Renal cortical epithelial cell (primary cell): ENCODE measurements at places on chromosomes 3 and 15.
A peak's percentile ranks its signal among the peaks of the same experiment; 100 is the strongest.

DNA sequence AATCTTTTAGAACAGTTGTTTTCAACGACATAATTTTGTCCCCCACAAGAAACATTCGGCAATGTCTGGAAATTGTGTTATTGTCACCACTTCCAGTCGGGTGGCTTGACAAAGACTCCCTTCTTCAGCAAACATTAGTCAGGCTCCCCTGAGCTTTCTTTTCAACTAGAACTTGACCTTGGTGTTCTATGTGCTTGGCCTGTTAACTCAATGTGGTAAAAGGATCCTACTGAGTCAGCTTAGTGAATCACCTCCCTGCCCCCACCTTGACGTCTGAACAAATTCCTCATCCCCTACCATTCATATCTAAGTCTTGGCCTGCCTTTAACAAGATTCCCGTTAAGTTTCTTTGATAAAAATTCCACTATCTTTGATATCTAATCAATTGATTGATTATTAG is 465.0 kb upstream of the ROBO1 start:
- DNase-seq: peak; percentile 93

DNA sequence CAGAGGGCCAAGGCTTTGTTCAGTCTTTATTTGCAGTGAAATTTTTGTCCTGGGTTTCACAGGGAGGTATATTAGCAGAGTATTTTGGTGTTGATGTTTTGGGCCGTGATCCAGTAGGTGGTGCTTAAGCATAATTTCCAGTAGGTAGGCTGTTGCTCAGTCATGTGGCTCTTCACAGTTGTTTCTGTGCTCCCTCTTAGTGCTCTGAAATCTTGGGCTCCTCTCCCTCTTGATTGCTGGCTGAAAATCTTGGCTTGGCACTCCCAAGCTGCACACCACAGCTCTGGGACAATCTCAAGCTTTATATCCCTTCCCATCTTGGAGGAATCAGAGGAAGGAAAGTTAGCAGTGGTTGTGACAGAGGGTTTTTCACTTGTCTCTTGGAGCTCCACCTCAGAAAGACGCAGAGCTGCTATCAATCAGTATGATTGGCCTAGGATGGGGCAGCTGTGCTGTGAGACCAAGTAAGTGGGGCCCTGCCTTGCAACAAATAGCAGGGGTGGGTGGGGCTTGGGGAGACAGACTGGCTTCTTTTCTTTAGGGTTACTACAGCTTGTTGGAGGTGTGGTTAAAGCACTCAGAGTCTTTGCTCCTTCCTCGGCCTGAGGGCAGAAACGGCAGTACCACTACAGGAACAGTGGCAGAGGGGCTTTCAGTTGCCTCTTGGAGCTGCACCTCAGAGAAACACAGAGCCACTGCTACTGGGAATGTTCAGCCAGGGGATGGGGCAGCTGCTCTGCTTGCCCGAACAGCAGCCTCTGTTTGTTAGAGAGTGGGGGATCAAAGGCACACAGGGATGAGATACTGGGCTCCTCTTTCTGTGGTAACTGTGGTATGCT is 627.0 kb downstream of the SI start:
- no peak for DNase-seq

GRCh38 chr3:122826278-122826677 is 31.4 kb downstream of the SLC49A4 start:
- DNase-seq: no peak

DNA sequence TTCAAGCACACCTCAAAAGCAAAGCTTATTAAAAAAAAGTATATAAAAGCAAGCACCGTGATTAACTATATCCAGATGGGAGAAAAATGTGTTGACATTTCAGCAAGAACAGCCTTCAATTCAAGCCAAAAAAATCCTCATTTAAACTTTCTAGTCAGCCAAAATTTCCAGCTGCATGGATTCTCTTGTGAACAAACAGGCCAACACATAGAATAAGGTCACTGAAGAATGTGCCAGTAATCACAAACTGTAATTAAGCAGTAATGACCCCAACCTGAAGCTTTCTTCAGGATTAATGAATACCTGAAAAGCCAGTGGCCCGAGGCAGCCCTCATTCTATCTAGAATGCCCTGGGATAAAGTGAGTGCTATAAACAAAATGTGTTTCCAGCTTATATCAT is 130.7 kb upstream of the KCNMB2 start:
- peak; percentile 85 for DNase-seq

GRCh38 chr3:188036375-188037194 is 117.4 kb upstream of the LPP start:
- DNase-seq: no peak

- DNase-seq: no peak
Measured at GRCh38 chr15:58247855-58248842, 110.0 kb downstream of the AQP9 start.

DNA sequence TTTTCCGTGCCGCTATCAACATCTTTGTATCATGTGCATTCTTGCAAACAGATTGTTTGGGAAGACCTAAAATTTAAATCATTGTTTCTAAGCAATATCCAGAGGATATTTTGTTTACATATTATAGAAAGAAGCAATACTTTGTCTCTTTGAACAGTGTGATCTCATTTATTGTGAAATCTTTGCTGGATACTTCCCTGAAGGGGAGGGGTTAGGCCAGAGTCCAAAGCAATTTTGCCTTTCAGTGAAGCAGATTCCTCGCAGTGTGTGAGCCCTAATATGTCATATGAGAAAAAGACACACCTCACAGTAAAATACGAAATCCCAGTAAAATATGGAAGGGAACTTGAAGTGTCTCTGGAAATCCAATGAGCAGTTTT is 158.7 kb upstream of the SLCO3A1 start:
- DNase-seq: no peak

DNA sequence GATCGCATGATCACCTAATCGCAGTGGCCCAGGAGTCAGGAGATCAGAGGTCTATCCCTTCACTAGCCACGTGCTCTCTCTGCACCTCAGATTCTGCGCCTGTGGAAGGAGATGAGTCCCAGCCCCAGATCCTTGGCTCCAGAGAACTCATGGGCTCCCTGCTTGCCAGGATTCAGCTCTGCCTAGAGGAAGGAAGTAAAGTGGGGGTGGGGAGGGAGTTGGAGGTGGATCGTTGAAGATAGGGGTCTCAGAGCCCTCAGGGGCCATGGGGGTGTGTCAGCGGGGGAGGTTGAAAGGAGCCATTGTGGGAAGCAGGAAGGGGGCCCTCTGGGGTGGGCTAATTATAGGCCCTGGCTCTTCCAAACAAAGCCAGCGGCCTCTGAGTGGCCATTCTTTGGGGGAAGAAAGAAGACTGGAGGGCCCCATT is 11.3 kb upstream of the STRA6 start:
- no peak for DNase-seq
